ENCODE measurements at places on chromosomes 12 and 14. TPM values are rescaled to one million over a fixed set of nuclear protein-coding genes. Genes with fewer than 3 reads are reported as not detected.

DNA sequence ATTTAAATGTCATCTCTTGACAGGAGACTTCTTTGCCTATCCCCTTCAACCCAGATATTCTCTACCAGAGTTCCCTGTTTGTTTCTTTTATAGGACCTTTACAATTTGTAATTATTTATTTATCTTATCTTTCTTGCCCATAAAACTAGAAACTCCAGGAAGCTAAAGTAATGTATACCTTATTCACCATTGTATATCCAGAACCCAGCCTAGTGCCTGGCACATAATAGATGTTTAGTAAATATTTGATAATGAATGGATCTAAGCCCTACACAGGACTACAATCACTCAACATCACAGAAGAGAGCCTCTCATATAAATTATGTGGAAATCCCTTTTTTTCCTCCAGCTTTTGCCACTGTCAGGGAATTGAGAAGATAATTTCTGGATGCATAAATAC, 125.6 kb upstream of the CNOT2 start:
- no peak for DNase-seq

KRT80 gene
- total RNA-seq, result 0.32 TPM

- DNase-seq, result peak; percentile 22
These were observed 8.7 kb downstream of the SHMT2 start for GRCh38 chr12:57237932-57238853.

- DNase-seq, result no peak
These were observed 20.9 kb upstream of the SCFD1 start for GRCh38 chr14:30600922-30601918.

GRCh38 chr12:1972260-1972659, 32.0 kb downstream of the DCP1B start:
- peak; percentile 57 for DNase-seq

DNA sequence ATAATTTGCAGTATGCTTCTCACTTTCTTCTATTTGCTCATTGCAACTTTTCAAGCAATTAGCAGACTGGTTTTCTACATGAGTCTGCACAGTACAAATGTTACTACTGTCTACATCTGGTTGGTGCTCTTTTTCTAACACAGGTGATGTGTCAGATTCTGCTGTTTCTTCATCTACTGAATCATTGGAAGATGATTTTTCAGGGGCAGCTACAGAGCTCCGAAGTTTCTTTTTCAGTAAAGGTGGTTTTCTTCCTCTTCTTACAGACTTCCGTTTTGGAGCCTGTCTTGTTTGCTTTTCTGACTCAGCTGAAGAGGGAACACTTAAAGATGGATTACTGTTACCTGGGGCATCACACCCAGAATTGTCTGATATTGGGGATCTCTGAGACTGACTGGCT, 62.1 kb downstream of the SCAF11 start:
- no peak for DNase-seq

DNA sequence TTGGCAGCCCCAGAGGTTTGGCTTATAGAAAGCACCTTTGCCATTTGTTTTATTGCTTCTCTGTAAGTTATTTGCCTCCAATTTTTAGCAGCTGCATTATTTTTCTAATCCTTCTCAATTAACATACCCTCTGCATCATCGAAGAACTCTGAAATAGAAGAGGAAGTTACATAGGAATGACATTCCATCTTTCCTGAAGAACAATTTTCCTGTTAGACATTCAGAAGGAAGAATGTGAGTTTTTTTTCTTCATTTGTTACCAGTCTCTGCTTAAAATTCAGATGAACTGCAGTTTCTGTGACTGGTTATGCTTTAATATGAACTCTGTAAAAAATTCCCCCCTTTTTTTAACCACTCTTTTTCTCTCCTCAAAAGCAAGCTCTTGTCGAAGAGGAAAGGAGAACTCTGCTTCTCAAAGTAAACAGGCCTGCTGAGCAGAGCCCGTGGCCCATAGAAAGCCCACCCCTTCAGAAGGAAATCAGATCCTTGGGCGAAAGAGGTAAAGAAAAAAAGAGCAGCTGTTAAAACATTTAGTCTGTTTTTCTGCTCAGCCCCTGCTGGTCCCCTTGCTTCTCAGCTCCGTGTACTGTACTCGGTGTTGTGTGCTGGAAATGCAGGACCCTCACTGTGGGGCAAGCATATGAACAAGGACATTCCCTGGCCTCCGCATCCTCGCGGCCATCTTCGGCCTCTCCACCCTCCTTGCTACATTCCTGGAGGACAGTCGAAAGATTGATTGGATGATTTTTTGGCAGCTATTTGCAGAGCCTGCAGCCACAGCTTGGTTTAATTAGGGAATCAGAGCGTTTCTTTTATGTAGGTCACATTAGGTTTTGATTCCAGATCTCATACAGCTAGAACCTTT, 164.4 kb upstream of the LRIG3 start:
- DNase-seq, result peak; percentile 61

DNA sequence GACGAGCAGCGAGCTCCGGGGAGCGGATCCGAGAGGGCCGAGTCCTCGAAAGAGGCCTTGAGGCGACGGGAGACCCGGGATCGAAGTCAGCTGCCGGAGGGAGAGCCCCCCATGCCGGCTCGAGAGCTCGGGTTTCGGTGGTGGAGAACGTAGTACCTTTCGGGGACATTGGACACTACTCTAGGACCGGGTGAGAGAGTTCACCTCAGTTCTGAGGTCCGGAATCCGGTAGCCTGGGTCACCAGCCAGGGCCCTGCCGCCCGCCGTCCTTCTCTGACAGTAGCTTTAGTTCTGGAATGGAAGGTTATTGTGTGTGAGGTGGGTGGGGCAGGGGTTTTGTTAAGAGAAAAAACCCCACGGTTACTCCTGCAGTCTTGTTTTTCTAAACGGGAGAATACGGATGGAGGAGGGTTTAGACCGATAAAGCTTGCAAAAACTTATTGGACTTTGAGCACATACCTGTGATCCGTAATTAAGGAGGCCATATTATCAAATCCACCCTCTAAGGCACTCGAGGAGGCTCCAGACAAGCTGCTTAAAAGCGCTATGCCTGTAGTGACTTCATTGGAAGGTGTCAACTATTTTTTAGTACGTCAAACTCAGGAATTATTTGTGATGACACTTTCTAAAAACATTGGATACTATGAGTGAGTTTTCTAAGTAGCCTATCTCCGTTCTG, 765 bp downstream of the SCYL2 start:
- DNase-seq, result peak; percentile 40

Data from fibroblast of villous mesenchyme (primary cell).